ENCODE measurements at places on chromosomes 5 and 9.

DNA sequence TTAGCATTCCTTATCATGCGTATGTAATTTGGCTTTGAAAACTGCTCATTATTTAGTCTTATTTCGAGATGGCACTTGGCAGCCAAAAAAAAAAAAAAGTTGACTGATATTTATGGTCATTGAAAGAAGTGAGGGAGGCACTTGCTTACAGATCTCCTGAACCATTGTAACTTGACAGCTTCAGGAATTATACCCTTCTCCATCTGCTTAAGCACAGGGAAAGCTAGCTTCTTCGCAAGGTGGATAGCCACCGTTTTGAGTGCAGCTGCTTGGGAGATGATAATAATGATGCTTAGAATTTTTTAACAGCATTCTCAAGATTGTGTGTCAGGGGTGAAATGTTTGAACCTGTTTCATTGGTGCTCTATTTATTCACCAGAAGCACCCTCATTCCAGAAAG lies 116.1 kb downstream of the GIN1 start:
- DNase-seq = no peak

DNA sequence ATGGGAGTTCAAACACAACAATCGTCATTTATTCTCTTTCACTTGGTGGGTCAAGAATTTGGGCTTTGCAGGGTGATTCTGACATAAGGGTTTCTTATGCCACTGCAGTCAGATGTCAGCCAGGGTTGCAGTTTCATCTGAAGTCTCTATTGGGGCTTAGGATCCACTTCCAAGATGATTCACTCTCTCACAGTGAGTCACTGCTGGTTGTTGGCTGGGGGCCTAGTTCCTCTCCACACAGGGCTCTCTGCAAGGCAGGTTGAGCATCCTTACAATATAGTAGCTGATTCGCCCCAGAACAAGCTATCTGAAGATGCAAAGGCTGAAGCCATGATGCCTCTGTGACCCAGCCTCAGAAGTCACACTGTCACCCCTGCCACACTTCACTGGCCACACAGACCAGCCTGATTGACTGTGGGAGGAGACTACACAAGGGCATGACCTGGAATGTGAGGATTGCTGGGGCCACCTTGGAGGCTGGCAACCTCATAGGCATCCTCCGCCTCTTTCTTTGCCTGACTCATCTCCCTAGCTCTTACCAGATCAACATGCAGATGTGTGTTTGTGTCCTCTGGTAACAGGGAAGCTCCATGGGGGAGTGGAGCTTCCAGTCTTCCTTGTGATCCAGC lies 4.5 kb upstream of the CARD19 start:
- no peak for DNase-seq

DNA sequence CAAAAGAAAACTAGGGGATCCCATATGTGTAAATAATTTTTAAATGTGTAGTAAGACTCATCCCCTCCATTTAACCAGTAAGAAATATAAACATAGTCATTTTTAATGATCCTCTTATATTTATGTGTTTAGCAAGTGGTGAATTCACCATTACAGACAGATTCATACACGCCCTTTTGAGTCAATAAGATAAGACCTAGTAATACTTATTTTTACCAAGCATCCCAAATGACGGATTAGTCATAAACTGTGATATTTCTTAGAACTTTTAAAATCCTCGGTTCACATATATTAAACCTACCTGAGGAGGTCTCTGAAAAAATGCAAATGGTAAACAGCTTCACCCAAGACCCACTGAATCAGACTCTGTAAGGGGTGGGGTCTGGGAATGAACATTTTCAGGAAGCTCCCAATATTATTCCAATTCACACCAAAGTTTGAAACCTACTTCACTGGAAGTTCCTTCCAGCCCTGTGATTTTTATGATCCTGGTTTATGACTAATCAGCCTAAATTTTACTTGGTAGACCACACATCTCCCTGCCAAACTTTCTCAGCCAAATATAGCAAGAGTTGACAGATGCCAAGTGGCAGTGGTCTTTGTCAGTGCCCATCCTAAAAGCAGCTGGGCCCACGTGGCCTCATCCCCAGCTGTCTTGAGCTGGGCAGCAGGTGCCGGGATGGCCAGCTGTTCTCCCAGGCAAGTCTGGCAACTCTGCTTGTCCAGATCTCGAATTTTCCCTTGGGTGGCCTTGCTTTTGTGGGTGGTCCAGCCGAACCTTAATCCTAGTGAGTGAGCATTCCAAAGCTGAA lies 559.0 kb upstream of the RGMB start:
- DNase-seq = no peak

DNA sequence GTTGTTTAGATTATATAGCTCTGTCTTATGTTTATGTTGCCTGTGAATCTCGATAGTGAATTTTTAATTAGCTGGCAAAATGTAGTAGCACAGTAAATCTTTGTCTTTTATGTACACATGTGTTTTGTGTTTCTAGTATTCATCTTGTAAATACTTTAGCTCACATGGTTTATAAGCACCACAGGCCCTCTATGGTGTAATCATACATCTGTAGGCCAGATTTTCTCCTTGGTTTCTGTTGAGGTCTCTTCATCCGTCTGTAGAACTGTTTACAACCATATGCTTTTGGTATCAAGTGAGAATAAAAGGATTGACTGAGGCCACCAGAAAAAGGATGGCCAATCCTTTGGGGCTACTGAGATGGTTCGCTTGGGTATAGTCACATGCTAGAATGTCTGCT lies 45.0 kb downstream of the PRR16 start:
- no peak for DNase-seq

DNA sequence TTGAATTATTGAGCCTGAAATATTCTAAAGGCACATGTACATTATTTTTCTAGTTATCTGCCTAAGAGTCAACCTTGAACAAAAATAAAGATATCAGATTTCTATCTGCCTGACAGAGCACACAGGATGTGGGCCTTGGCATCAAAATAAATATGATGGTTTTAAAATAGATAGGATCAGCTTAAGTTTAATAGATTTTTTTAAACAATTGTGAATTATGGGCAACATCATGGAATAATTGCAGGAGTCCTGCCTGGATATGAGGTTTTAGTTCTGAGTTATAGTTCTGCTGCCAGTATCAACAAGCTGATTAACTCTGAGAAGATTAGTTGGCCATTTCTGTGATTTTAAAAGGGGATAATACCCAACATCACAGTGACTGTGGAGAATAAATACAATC lies 107.0 kb upstream of the PCA3 start:
- no peak for DNase-seq

GRCh38 chr5:64229163-64229774 lies 63.6 kb downstream of the RNF180 start:
- no peak for DNase-seq

GRCh38 chr9:121445986-121446385 lies 53.7 kb downstream of the GGTA1 start:
- no peak for DNase-seq

Measured in effector memory CD4-positive, alpha-beta T cell (primary cell).